Retinal pigment epithelial cell (primary cell): ENCODE measurements at places on chromosomes 16 and 17.

GRCh38 chr16:1757714-1758461, 13.5 kb downstream of the NME3 start:
- DNase-seq, result no peak

GRCh38 chr16:74868035-74868434, 93.4 kb upstream of the FA2H start:
- DNase-seq, result no peak

DNA sequence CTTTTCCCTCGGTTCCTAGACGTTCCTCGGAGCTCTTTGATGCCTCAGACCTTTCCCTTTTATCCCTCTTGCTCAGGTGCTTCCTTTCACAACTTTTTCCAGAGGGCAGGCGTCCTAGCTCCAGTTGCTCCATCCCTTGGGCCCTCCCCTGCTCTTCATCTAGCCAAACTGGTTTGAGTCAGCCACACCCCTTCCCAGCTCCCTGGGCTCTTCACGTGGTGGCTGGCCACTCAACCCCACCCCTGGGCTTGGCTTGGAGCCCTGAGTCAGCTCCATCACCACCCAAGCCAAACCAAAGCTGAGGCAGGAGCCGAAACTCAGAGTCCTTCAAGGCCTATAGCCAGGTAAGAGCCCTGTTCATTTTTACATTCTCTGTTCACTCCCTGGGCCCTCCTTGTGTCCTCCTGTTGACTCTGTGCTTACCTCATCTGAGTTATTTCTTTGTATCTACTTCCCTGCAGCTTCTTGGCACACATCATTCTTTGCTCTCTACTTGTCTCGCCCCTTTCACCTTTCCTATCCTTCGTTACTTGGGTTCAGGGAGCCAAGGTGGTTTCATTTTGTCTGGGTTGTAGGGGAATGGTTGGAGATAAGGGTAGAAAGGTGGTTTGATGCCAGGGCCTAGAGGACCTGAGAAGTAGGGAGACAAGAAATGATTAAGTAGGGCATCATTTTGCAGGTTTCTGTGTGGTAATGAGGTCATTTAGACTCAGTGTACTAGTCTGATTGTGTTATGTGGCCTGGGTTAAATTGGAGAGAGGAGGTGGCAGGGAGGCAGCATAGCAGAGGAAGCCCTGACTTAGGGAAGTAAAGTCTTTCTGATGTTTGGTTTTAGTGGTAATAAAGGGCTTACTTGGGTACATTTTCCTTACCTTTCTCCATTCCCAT, 7.6 kb upstream of the PHKG2 start:
- DNase-seq, result peak; percentile 34

- no peak for DNase-seq
Measured at GRCh38 chr17:62807812-62808575, at the start of gene MARCHF10. Gene MARCHF10, minus strand, starts transcription at chr17:62808314. Its CDS starts 6,579 bp downstream, at chr17:62801735.

- DNase-seq, result no peak
Measured at GRCh38 chr17:83100220-83100852, 20.9 kb downstream of the METRNL start.

DNA sequence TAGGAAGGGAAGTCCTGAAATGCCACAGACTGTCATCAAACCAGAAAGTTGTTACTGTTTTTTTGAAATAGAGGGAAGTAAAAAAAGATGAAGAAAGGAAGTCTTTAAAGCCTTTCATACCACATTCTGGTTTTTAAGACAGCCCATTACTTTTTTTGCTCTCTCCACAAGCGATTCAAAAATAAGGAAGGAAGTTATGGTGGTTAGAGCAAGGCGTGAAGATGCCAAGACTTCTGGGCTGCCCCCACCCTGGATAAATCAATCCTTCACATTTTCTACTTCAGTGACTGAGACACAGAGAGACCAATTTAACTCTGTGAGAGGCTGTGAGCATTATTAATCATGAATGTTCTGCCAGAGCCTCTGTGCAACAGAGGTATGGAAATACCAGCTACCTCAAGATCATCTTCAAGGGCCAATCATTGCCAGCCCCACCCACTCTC, 82.3 kb upstream of the BCAR1 start:
- no peak for DNase-seq
